ENCODE measurements at places on chromosomes 2 and 18.

DNA sequence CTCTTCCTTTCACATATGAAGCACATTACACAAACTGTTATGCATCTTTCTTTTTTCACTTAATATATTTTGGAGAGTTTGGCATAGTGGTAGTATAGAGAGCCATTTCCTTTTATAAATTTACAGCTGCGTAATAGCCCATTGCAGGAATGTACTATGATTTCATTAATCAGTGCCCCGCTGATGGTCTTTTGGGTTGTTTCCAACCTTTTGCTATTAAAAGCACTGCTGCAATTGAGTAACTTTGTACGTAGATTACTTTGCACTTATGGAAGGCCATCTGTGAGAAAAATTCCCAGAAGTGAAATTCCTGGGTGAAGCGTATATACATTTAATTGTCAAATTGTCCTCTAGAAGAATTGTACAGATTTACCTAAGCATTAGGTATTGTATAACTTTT lies 565.3 kb upstream of the ZNF804A start:
- DNase-seq: no peak

- no peak for DNase-seq
Observed at GRCh38 chr2:215850380-215850779, 163.0 kb downstream of the MREG start.

GRCh38 chr2:127048969-127049897 lies 57.7 kb downstream of the BIN1 start:
- DNase-seq: no peak

DNA sequence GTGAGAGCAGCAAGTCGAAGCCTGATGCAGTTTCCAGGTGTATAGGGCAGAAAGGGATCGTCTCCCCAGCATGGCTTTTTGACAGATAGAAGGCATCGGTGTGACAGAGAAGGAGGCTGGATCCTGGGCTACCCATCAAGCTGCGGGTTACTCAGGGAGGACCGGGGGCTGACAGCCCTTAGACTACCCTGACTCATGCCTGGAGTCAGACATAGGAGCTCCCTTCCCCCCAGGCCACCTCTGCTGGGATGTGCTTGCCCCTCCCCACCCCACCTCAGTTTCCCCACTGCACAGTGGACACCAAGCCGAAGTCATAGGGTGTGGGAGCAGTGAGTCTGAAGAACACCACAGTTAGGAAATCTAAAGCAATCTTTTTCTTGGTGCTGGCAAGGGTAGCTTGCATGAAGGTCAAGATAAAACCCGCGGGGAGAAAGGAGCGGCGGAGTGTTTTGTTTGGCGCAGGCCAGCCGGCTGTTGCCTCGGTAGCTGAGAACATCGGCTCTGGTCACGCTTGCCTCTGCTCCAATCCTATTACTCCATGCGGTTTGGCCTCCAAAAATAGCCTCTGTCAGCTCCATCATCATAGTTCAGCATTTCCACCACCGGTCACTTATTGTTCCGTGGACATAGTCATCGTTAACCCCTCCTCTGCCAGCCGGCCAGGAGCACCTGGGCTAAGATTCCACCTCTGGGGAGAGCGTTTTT lies 169.2 kb upstream of the GLI2 start:
- no peak for DNase-seq

DNA sequence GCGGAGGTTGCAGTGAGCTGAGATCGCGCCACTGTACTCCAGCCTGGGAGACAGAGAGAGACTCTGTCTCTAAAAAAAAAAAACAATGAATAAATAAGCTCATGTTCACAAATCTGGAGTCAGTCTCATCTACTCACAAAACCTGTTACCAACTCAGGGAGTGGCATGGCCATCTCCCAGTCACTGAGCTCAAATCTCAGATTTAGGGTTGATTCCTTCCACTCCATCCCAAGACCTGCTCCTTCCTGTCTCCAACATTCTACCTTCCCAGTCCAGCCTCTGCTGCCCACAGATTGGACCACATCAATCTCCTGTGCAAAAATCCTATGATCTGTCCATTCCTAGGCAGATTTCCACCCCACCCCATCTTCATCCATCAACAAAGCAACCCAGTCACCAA lies 1.6 kb downstream of the STAT1 start:
- DNase-seq: no peak

GRCh38 chr2:242011516-242011915 lies 142.0 kb downstream of the RTP5 start:
- no peak for DNase-seq
